Stimulated activated CD4-positive, alpha-beta T cell treated with anti-CD3 and anti-CD28 coated beads, Interleukin-1b, Interleukin-23, amount 100 ng/mL, for 4 hours (primary cell): ENCODE measurements at places on chromosomes 7 and 10.

GRCh38 chr7:33509206-33509605 is 379.8 kb downstream of the BBS9 start:
- DNase-seq: no peak

DNA sequence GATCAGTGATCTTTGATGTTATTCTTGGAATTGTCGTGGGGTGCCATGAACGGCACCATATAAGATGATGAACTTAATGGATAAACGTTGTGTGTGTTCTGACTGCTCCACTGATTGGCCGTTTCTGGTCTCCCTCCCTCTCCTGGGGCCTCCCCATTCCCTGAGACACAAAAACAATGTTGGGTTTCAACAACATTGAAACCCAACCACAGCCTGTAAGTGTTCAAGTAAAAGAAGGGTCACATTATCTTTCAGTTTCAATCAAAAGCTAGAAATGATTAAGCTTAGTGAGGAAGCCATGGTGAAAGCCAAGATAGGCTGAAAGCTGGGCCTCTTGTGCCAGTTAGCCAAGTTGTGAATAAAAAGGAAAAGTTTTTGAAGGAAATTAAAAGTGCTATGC is 19.5 kb downstream of the EN2 start:
- no peak for DNase-seq

DNA sequence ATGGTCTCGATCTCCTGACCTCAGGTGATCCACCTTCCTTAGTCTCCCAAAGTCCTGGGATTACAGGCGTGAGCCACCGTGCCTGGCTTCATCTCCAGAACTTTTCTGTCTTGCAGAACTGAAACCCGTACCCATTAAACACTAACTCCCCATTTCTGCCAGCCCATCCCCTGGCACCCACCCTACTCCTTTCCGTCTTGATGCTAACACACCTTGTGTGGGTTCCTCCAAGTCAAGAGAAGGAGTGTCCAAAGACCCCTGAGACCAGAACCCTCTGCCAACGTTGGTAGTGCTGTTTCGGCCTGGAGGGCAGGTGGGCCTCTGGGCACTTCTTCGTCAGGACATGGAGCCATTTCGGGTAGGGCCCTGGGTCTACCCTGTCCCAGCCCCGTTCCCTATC is 83.6 kb downstream of the MGMT start:
- no peak for DNase-seq

- no peak for DNase-seq
These were observed 4.4 kb upstream of the BET1 start for GRCh38 chr7:94008537-94008936.

- no peak for DNase-seq
These were observed 18.1 kb downstream of the PRKG1 start for GRCh38 chr10:51092402-51092801.

- DNase-seq: no peak
These were observed 89.0 kb downstream of the AMPH start for GRCh38 chr7:38542156-38542555.

DNA sequence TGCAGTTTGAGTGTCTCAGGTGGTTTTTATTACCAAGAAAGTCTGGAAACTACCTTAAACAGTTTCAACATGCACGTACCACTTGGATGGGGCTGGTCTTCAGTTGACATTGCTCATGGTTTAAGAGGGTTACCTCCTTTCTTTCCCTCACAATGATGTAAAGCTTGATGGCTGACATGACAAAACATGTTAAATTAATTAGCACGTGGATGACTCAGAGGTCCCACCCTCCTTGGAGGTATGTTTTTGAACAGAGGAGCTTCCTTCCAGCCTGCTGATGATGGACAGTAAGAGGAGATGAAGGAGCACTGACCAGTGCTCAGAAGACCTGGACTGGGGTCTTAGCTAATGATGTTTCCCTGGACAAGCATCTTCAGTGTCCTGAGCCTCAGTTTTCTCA is 322.3 kb upstream of the PODXL start:
- DNase-seq: no peak

GRCh38 chr10:130044067-130045061 is 66.3 kb downstream of the C10orf143 start:
- no peak for DNase-seq

DNA sequence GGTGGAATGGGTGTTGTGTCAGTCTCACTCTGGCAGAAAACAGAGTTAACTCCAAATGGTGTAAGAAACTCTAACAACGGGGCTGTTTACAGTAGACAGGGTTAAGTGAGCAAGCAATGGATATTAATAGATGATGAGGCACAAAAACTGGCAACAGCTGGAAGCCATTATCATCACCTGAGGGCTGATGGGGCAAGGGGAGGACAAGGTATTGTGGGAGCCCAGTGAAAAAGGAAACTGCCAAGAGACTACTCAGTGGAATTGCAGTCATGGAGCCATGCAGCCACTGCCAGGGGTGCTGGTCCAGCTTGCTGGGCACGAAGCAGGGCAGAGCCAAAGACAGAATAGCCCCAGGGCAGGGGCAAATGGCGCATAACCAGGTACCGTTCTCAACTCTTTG is 260.7 kb downstream of the BICC1 start:
- DNase-seq: no peak

GRCh38 chr7:66464059-66464458 is 164.6 kb upstream of the KCTD7 start:
- DNase-seq: no peak

GRCh38 chr7:87624628-87625027 is 3.6 kb upstream of the RUNDC3B start:
- no peak for DNase-seq

DNA sequence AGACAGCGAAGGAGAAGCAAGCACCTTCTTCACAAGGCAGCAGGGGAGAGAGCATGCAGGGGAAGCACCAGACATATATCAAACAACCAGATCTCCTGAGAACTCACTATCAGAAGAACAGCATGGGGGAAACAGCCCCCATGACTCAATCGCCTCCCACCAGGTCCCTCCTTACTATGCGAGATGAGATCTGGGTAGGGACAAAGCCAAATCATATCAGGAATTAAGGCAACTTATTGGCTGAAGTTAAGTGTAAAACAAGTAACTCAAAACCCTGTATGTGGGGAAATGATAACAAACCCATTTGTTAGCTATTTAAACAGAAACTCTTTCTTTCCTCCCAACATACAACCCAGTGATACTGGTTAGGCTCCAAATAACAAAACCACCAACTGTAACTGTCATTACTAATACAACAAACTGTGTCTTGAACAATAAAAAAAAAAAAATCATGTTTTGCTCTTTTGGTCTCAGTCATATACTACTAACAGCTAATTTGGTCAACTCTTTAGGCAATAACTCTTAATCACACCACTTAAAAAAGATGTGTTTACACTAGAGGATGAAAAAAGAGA is 57.8 kb downstream of the MINDY3 start:
- no peak for DNase-seq

GRCh38 chr10:17237915-17238444 is 9.9 kb downstream of the VIM start:
- DNase-seq: no peak

DNA sequence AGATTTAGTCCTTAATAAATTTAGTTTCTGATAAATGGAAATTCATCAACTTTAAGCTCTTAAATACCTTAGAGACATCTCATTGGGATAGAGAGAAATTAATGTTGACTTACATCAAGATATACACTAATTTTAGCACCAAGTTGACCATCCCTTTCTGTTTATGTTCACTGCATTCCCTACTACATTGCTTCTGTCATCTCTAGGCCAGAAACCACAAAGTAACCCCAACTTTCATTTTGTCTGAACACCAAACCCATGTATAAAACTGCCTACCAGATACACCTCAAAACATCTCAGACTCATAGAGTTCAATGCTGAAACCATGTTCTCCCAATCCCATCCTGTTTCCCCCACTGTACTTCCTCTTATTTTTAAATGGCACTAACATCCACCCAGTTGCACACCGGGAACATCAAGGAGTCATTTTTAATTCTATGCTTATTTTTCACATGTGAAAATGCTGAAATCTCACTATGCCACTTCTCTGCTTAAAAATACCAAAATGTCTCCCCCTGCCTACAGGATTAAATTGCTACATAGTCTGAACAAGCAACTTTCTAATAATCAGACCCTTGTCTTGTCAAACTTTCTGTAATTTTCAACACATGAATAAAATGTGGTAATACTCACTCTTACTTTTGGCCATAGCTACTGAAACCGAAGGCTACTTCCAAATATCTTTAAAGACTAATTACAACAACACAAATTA is 201.6 kb downstream of the SEMA3D start:
- no peak for DNase-seq

GRCh38 chr7:141123522-141123921 is 49.7 kb downstream of the TMEM178B start:
- DNase-seq: no peak

DNA sequence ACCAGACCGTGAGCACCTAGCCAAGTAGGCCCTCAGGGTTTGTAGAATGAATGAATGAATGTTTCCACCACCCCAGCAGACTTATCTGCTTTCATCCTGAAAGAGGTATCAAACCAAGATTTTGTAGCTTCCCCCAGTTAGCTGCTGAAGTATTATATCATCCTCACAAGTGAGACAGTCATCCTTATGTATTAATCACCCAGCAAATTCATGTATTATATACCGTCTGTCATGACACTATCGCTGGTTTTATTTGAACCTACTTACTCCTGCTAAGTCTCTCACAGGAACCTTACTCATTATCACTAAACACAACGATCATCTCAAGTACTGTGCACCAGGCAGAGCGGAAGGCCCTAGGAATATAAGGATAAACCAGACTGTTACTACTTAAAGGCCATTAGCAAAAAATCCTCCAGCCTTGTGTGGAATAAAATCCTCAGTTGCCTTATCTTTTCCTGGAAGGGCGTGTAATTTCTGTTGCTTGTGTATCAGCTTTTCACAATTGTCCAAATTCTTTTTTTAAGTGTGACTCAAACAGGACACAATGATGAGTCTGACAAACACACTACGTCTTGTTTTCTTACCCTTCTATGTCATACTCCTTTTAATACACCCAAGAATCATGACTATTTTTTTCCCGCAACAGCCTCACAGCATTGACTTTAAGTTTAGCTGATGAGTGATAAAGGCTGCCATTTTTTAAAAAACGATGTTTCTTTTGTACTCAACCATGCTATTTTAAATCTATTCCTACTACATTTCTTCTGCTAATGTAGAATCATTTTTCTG is 176.1 kb upstream of the KLF14 start:
- DNase-seq: no peak

- DNase-seq: no peak
These were observed 359.5 kb upstream of the MGMT start for GRCh38 chr10:129107525-129107924.

- no peak for DNase-seq
These were observed 60.2 kb downstream of the DNAJB9 start for GRCh38 chr7:108629651-108630400.

DNA sequence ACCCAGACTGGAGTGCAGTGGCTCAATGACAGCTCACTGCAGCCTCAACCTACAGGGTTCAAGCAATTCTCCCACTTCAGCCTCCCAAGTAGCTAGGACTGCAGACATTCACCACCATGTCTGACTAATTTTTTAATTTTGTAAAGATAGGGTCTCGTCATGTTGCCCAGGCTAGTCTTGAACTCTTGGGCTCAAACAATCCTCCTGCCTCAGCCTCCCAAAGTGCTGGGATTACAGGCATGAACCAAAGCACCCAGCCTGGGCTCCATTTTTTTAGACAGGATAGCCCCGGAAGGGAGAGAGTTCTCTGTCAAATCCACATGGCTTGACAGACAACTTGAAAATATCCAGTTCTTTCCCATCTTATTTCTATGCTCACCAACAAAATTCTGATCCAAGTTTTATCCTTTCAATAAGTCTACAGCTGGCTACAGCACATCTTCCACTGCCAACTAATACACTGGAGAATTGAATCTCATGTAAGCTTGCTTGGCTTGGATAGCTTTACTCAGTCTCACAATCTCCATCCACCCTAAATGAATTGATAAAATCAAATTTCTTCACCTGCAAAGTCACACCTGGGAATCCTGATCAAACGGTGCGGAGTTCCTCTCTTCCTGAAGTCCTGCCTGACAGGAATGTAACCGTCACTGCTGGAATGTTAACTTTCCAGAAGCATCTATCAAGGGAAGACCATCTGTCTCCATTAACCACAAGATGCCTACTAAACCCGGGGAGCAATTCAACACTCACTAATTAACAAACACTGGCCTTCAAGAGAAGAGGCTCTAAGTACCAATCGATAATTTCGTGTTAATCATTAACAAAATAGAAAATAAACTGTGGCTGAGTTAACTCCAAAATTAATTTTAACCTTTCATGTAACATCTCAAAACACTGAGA is 239.7 kb upstream of the MKLN1 start:
- DNase-seq: no peak

GRCh38 chr7:45919231-45919784 is 1.8 kb downstream of the IGFBP3 start:
- DNase-seq: no peak

DNA sequence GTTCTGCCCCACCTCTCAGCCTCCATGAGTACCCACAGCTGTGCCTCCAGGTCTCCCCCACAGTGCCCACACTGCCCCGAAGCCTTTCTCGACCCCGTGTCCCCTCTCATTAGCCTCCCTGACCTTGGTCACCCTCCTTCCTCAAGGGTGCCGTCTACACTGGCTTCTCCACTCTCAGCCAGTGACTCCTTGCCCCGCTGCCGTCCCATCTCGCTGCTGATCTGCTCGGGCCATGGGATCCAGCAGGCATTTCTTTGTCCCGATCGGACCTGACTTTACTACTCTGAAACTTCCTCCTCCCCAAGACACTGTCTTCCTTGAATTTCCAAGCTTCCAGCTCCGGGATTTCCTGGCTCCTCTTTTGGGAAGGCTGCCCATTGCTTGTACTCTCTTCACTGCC is 31.3 kb downstream of the FKBP6 start:
- no peak for DNase-seq

- no peak for DNase-seq
These were observed 125.1 kb upstream of the NRP1 start for GRCh38 chr10:33459602-33460001.

DNA sequence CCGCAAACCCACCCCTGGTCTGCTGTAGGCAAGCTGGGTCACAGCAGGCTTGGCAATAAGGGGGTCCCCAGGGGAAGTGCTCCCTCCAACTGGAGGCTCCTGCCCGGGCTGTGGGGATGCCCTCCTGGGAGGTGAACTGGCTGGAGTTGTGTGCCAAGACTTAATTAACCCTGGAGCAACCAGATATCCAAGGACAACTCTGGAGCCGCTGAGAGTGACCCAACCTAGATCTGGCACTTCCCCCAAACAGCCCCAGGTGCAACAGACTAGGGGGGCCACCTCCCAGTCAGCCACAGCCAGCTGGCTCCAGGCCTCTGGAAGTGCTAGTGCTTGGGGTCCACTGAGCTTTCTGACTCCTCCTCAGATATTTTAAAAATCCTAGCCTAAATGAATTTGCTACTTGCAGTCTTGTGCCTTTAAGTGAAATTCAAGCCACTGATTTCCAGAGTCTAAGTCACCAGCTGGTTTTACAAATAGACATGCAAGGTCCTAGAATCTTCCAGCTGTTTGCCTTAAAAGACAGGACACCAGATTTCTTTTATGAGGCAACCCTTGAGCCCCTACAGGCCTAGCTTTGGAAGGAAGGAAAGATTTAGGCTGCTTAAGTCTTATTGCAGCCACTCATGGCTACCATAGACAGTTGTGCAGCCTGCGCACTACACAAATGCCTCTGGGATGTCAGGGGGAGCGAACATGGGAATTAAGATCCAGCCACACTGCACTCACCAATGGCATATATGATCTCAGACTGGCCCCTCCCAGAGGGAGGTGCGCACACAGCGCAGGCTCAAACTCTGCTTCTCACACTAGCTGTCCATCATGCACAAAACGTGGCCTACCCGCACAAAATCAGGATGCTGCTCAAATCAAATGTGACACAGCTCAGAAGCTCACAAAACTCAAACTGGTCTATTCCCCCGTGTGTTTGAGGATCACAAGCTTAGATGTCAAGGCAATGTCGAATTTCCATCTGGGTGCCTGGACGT is 42.6 kb upstream of the MYL10 start:
- DNase-seq: no peak
